Endothelial cell of umbilical vein (primary cell): ENCODE measurements at places on chromosomes 4 and X. TPM values are rescaled to one million over a fixed set of nuclear protein-coding genes. Genes with fewer than 3 reads are reported as not detected.
A peak's percentile ranks its signal among the peaks of the same experiment; 100 is the strongest.

BLOC1S4 gene
- polyA plus RNA-seq: 16.9 and 18.1 TPM in 2 replicates

NIPAL1 gene
- 0.27 and 0.36 TPM in 2 replicates for polyA plus RNA-seq

TBC1D9 gene
- polyA plus RNA-seq: 21.7 and 22.7 TPM in 2 replicates

GJB1 gene
- polyA plus RNA-seq: not detected in 2 replicates

SPANXA1 gene
- polyA plus RNA-seq: not detected in 2 replicates

SHISA3 gene
- polyA plus RNA-seq: 16.6 and 24.9 TPM in 2 replicates

GRCh38 chr4:167032871-167033270 lies 201.4 kb downstream of the SPOCK3 start:
- H3K27ac ChIP-seq: no peak overlapping the region
- H3K27me3 ChIP-seq: no peaks in the 10 kb centered on the region
- peak; percentile 69 for DNase-seq
- H3K4me1 ChIP-seq: peaks cover 24% of the 10 kb centered on the region
- no peak overlapping the region for H3K4me3 ChIP-seq
- H3K36me3 ChIP-seq: no peaks in the 10 kb centered on the region

- DNase-seq: no peak
- no peak overlapping the region for H3K4me3 ChIP-seq
- no peaks in the 10 kb centered on the region for H3K27me3 ChIP-seq
Measured at GRCh38 chr4:46503739-46504138, 113.8 kb upstream of the GABRA2 start.

DNA sequence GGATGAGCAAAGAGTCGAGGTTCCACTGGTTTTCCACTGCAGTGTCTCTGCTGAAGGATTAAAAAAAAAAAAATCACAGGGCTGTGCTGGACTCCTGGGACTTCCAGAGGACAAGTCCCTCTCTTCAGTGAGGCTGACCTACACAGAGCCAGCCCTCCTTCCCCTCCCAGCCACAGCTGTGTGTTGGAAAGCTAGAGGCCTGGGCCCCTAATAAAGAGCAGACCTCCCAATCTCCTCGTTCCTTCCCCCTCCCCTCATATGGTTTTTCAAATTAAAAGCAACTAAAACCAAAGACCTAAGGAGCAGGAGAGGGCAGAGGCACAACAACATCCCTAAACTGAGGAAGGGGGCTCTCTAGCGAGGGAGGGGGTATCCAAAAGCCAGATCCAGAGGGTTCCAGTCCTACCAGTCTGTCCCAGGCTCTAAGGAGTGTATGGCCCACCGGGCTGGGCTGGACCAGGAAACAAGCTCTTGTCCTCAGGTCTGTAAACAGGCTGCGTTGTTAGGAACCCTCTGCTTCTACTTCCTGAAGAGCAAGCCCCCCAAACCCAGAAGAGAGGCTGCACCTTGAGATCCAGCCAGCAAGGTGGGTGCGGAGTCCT lies 4.0 kb upstream of the PDGFRA start:
- no peak for DNase-seq
- H3K27me3 ChIP-seq: peaks cover 56% of the 10 kb centered on the region
- no peak overlapping the region for H3K4me3 ChIP-seq
- no peak overlapping the region for H3K27ac ChIP-seq

GRCh38 chr4:124401606-124402005 lies 310.9 kb downstream of the ANKRD50 start:
- no peaks in the 10 kb centered on the region for H3K36me3 ChIP-seq
- H3K4me3 ChIP-seq: no peak overlapping the region

GRCh38 chr4:123666486-123666885 lies 269.9 kb downstream of the SPRY1 start:
- H3K36me3 ChIP-seq: no peaks in the 10 kb centered on the region
- no peaks in the 10 kb centered on the region for H3K27me3 ChIP-seq
- no peak overlapping the region for H3K4me3 ChIP-seq
- no peak overlapping the region for H3K27ac ChIP-seq

DNA sequence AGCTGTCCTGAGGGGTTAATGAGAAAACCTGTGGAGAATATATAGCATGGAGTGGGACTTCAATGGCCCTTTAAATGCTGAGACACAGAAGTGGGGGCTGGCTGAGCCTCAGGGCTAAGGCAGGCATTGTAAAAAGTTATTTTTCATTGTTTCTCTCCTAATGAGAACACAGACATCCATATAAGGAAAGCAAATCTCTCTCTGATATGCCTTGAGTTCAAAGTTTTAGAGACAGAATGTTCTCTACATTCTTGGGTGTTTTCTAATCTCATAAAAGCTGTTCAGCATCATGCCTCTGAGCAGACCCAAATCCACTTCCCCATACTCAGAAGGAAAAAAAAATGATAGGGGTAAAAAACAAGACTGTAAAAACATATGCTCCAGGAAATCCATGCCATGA lies 16.8 kb upstream of the RAB40A start:
- no peaks in the 10 kb centered on the region for H3K27me3 ChIP-seq
- no peak overlapping the region for H3K27ac ChIP-seq
- H3K4me3 ChIP-seq: no peak overlapping the region
- no peak for DNase-seq

- no peaks in the 10 kb centered on the region for H3K36me3 ChIP-seq
- no peak for DNase-seq
- H3K27ac ChIP-seq: no peak overlapping the region
- no peak overlapping the region for H3K4me3 ChIP-seq
Measured at GRCh38 chrX:38516196-38516774, 45.1 kb upstream of the TSPAN7 start.

DNA sequence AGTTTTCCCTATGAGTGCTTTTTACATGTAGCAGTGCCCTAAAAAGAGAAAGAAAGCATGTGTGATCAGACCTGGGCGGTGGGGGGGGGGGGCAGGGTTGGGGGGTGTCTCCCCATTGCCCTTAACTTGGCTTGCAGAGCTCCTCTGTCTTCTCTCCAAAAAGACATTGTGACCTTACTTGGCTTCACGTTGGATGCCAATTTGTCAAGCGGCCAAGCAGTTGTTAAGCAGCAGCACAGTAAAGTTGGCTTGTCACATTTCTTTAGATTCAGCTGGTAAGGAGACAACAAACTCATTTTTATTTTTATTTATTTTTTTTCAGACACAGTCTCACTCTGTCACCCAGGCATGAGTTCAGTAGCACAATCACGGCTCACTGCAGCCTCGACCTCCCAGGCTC lies 57.3 kb upstream of the ZNF157 start:
- DNase-seq: no peak
- H3K27ac ChIP-seq: no peak overlapping the region
- no peaks in the 10 kb centered on the region for H3K27me3 ChIP-seq
- H3K4me1 ChIP-seq: no peaks in the 10 kb centered on the region
- no peaks in the 10 kb centered on the region for H3K36me3 ChIP-seq

GRCh38 chr4:59671037-59671436 lies 1529.1 kb upstream of the ADGRL3 start:
- H3K4me3 ChIP-seq: no peak overlapping the region
- no peak overlapping the region for H3K27ac ChIP-seq
- H3K36me3 ChIP-seq: no peaks in the 10 kb centered on the region
- no peaks in the 10 kb centered on the region for H3K27me3 ChIP-seq

DNA sequence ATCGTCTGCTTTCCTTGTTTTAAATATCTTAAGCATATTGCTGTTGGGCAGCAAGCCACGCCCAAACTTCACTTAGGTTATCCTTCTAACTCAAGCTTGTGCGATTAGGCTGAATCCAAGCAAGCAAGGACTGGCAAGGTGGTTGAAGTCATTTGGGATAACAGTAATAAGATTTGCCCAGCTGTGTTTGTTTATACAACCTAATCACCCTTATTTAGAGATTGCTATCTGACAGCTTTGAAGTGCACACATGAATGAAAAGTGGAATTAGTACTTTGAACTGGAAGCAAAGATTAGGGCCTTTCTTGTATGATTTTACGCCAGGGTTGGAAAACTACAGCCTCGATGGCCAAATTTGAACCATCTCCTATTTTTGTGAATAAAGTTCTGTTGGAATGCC lies 182.1 kb downstream of the ASB9 start:
- H3K36me3 ChIP-seq: no peaks in the 10 kb centered on the region
- no peak for DNase-seq
- H3K27ac ChIP-seq: no peak overlapping the region

GRCh38 chr4:140112576-140112975 lies 41.4 kb downstream of the MAML3 start:
- peaks cover 22% of the 10 kb centered on the region for H3K4me1 ChIP-seq
- no peak for DNase-seq
- no peaks in the 10 kb centered on the region for H3K36me3 ChIP-seq
- no peaks in the 10 kb centered on the region for H3K27me3 ChIP-seq
- no peak overlapping the region for H3K27ac ChIP-seq

DNA sequence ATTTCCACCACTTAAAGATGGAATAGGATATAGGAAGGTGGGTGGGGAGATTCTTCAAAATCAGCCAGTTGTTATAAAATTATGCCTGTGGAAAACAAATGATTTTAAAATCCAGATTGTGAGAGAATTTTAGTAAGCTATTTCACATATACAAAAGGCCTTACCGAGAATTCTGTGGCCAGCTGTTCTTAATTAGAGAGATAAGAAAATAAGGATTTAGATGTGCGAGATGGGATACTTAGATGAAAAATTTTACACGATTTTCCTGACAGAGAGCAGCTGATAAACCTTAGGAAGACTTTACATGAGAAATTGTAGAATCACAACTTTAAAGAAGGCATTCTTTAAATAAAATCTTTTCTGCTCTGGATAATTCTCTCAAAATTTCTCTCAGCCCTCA lies 94.5 kb upstream of the IQCM start:
- DNase-seq: no peak
- peaks cover 11% of the 10 kb centered on the region for H3K4me1 ChIP-seq
- no peak overlapping the region for H3K27ac ChIP-seq
- no peak overlapping the region for H3K4me3 ChIP-seq
- H3K36me3 ChIP-seq: no peaks in the 10 kb centered on the region

- H3K4me3 ChIP-seq: no peak overlapping the region
- no peak overlapping the region for H3K27ac ChIP-seq
- no peak for DNase-seq
- H3K27me3 ChIP-seq: no peaks in the 10 kb centered on the region
Measured at GRCh38 chr4:129110931-129111330, 15.0 kb downstream of the C4orf33 start.

- peaks cover 14% of the 10 kb centered on the region for H3K4me1 ChIP-seq
- H3K27me3 ChIP-seq: no peaks in the 10 kb centered on the region
- no peak overlapping the region for H3K4me3 ChIP-seq
Measured at GRCh38 chr4:38662522-38663089, 1.4 kb upstream of the KLF3 start.

DNA sequence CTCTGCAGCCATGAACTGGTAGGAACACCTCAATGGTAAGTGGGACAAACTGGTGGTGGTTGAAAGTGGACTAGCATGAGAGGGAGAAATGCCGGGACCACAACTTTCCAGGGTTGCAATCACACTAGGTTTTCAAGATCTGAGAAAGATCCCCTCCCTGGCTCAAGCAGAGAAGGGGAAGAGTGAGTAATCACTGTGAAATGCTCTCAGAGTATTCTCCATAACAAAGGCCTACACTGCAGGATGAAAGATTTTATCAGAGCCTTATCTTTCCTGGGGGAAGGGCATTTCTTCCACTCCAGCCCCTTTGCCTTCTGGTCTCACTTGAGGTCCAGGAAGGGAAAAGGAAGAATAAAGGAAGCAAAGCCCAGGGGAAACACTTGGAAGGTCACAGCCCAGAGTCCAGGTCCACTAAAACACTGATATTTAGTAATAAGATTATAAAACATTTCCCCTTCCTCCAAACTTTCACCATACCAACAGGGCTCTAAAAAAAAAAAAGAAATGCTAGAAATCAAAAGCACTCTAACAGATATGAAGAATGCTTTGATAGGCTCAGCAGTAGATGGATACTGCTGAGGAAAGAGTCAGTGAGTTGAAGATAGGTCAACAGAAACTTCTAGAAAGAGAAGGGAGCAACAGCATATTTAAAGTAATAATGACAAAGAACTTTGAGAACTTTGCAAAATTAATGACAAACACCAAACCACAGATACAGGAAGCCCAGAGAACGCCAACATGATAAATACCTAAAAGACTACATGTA lies 95.9 kb downstream of the WDFY3 start:
- no peaks in the 10 kb centered on the region for H3K27me3 ChIP-seq
- H3K36me3 ChIP-seq: no peaks in the 10 kb centered on the region
- DNase-seq: peak; percentile 94
- peaks cover 33% of the 10 kb centered on the region for H3K4me1 ChIP-seq

DNA sequence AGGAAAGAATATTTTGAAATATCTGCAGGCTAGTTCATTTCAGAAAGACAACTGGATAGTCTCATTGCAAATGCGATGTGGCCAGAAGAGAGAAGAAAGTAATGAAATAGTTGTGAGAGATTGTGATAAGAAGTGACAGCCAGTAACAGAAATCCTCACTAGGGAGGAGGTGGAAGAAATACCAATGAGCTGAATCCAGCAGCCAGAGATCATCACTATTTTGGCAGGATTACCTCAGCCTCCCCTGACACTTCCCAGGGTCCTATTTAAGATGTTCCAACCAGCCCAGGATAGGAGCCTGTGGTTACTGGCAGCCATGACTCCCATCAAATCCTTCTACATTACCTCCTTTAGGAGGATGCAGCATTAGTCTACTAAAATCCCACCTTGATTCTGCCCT lies 76.7 kb upstream of the ARHGAP24 start:
- no peak for DNase-seq
- no peaks in the 10 kb centered on the region for H3K27me3 ChIP-seq
- no peaks in the 10 kb centered on the region for H3K36me3 ChIP-seq
- no peak overlapping the region for H3K4me3 ChIP-seq
- no peak overlapping the region for H3K27ac ChIP-seq

GRCh38 chr4:12118651-12119213 lies 690.0 kb upstream of the HS3ST1 start:
- no peak overlapping the region for H3K4me3 ChIP-seq
- H3K27ac ChIP-seq: no peak overlapping the region

DNA sequence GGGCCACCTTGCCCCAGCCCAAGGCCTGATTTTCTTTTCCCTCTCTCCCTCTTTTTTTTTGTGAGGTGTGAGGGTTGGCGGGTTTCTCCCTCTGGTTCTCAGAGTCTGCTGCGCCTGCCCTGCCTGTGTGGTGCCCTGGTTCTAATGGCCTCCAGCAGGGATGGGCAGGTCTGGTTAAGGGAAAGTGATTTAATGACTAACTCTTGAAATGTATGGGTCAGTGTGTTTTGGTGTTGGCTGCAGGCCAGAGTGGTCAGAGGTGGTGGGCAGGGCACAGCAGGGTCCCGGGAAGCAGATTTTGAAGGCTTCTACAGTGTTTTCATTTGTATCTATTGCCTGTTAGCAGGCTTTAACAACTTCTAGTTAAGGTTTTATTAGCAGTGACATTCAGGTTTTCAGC lies 39.0 kb downstream of the JADE1 start:
- DNase-seq: no peak
- H3K4me3 ChIP-seq: no peak overlapping the region
- peaks cover 32% of the 10 kb centered on the region for H3K36me3 ChIP-seq
- no peaks in the 10 kb centered on the region for H3K4me1 ChIP-seq
- no peaks in the 10 kb centered on the region for H3K27me3 ChIP-seq

- no peak within 1 kb of the TSS for H3K4me3 ChIP-seq
- no peaks in the 10 kb centered on the region for H3K4me1 ChIP-seq
- DNase-seq: no peak
- peaks cover 25% of the 10 kb centered on the region for H3K27me3 ChIP-seq
Measured at GRCh38 chrX:71910643-71910985, at the start of gene NHSL2. Gene NHSL2 (plus strand): TSS chrX:71910845.

DNA sequence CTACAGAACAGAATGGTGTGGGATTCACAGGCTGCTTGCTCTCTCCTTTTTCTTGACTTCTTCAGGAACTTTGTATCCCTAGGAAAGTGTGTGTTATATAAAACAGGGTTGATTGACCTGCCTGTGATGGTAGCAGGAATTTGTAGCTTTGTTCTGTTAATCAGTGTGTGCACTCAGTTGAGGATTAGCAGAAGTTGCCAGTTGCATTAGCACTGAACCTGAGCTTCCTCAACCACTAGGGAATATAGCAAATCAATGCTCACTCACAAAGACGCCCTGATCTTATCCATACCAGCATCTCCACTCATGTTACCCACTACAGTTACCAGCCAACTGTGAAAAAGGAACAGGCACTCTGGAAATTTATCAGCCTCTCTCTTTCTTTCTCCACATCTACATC lies 319.1 kb upstream of the EMCN start:
- H3K27ac ChIP-seq: no peak overlapping the region
- H3K27me3 ChIP-seq: no peaks in the 10 kb centered on the region
- no peak overlapping the region for H3K4me3 ChIP-seq
- no peaks in the 10 kb centered on the region for H3K36me3 ChIP-seq
